ENCODE measurements at places on chromosomes 4 and X.

- no peak for DNase-seq
These were observed 19.4 kb downstream of the MTM1 start for GRCh38 chrX:150587585-150588503.

- no peak for DNase-seq
These were observed 31.6 kb downstream of the ETDC start for GRCh38 chrX:135340831-135341230.

GRCh38 chr4:135838889-135839288, 1637.3 kb upstream of the PABPC4L start:
- DNase-seq, result no peak

DNA sequence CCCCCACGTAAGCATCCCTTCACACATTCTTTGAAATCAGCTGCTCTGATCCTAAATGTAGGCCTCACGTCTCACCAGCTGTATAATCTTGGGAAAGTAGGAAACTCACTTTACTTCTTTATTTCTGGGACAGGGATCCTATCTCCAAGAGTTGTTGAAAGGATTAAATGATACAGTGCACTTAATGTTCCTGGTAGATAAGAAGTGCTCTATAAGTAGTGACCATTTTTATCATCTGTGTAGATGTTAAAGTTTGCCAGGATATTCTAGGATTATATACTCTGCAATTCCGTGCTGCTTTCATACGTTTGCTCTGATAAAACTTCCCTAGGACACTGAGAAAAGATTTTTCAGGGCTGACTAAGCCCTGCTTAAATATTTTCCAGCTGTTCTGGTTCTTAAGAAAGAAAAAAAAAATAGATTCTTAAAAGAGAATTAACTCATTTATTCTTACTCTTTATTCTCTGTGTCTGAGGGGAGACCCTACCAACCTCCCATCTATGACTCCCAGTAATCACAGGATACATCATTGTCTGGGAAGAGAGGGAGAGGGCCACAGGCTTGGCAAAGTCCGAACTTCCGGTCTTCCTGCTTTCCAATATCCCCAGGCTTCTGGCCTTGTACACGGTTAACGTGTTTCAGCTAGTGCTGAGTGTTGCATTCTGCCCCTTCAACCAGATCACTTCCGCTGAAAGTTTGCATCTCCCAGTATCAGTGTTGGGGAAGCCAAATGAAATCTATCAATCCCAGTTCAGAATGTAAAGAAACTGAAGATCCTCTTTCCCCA, 269.2 kb downstream of the TRIML1 start:
- DNase-seq, result no peak

DNA sequence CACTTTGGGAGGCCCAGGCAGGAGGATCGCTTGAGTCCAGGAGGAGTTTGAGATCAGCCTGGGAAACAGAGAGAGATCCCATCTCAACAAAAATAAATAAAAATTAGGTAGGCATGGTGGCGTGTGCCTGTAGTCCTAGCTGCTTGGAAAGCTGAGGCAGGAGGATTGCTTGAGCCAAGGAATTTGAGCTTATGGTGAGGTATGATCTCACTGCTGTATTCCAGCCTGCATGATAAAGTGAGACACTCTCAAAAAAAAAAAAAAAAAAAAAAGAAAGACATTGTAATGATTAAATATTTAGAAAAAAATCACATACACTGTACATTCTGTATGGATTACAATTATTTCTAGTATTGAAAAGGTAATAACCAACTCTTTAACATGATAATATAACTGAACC, 87.1 kb downstream of the SLIT2 start:
- no peak for DNase-seq

GRCh38 chr4:60913002-60913401, 287.1 kb upstream of the ADGRL3 start:
- DNase-seq, result no peak

DNA sequence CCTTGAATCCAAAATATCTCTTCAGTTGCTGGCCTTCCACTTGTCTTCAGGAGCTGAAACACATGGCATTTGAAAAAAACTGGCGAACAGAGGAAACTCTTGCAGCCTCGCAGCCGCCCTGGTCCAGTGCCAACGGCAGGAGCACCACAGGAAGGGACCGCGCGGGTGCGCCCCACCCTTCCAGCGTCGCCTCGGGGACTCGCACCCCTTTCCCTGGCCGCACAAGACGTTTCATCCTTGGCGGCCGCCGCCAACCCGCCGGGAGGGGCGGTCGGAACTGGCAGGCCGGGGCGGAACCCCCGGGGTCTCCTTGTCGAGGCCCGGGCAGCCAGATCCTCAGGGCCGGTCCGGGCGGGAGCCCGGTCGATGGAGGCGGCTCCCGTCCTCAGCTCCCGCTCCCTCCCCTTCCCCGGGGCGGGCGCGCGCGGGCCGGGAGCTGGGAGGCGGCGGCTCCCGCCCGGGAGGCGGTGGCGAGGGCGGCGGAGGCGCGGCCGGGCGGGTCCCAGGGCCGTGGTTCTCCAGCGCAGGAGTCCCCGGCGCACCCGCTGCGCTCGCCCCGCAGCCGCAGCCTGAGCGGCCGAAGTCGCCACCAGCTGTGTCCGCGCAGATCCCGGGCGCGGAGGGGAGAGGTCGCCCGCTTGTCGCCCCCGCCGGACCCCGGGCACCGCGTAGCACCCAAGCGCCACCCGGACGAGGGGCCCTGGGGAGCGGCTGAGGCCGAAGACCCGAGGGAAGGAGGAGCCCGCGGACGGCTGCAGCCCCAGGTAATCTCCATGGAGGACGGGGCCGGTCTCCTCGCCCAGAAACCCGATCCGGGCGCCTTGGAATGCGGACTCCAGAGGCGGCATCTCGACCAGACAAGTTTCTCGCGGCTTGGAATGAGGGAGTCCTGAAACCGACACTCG, 886 bp upstream of the NDST3 start:
- DNase-seq, result peak; percentile 59

- no peak for DNase-seq
These were observed 175.4 kb downstream of the SH3BGRL start for GRCh38 chrX:81377329-81377728.
